Small intestine (tissue), 16 donors: ENCODE measurements at places on chromosomes 13 and 19.

DNA sequence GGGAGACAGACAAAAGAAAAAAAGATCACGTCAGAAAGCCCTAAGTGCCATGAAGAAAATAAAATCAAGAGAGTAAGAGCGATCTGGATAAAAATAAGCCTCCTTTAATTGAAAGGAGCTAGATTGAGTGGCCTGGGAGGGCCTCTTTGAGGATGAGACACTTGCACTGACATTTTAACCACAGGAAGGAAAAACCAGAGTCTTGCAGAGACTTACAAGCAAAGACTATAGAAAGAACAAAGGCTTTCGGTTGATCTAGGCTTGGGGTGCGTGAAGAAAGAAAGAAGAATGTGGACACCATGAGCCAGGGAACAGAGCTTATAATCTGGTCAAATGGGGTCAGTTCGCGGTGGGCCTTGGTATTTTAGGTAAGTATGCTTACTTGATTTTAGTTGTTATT lies 342.7 kb downstream of the COG6 start:
- DNase-seq = no peak

- peak; percentile 41 for DNase-seq
These were observed 5.7 kb downstream of the WDR62 start for GRCh38 chr19:36060430-36060829.

GRCh38 chr13:66312312-66313087 lies 917.6 kb downstream of the PCDH9 start:
- peak; percentile 16 for DNase-seq

- DNase-seq = no peak
These were observed 56.1 kb upstream of the STK24 start for GRCh38 chr13:98632961-98633360.

- DNase-seq = no peak
These were observed 66.3 kb downstream of the KDM4B start for GRCh38 chr19:5035105-5035761.

DNA sequence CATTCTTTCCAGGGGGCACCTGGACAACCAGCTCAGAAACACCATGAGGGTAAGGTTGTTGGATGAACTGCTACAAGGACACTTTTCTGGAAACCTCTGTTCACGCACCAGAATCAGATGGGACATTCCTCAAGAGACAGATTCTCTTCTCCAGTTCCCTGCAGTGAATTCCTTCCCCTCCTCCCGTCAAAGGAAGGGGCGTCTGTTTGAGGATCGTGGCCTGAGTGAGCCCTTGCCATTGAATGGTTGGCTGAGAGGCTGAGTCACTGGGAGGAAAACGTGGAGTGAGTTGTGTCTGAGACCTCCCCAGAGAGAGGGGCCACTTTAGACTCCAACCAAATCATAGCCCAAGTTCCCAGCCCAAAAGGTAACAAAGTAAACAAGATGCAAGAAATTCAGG lies 79.4 kb upstream of the ZNF507 start:
- DNase-seq = no peak

- DNase-seq = peak; percentile 93
These were observed 13.1 kb downstream of the NOP53 start for GRCh38 chr19:47758443-47758804.

GRCh38 chr13:79197933-79198332 lies 208.1 kb downstream of the RBM26 start:
- no peak for DNase-seq

DNA sequence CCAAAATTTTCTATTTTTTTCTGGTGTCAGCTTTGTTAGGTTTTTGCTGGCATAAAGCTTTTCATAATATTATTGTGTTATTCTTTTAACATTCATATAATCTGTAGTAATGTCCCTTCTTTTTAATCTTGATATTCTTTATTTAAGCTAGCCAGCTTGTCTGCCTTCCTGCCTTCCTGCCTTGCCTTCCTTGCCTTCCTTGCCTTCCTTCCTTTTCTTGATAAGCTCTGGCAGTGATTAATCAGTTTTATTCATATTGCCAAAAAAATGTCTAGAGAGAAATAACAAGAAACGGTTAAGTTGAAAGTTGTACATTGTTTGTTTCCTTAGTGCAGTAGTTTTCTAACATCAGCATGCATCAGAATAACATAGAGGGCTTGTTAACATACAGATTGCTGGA lies 257.5 kb downstream of the MAB21L1 start:
- DNase-seq = no peak

DNA sequence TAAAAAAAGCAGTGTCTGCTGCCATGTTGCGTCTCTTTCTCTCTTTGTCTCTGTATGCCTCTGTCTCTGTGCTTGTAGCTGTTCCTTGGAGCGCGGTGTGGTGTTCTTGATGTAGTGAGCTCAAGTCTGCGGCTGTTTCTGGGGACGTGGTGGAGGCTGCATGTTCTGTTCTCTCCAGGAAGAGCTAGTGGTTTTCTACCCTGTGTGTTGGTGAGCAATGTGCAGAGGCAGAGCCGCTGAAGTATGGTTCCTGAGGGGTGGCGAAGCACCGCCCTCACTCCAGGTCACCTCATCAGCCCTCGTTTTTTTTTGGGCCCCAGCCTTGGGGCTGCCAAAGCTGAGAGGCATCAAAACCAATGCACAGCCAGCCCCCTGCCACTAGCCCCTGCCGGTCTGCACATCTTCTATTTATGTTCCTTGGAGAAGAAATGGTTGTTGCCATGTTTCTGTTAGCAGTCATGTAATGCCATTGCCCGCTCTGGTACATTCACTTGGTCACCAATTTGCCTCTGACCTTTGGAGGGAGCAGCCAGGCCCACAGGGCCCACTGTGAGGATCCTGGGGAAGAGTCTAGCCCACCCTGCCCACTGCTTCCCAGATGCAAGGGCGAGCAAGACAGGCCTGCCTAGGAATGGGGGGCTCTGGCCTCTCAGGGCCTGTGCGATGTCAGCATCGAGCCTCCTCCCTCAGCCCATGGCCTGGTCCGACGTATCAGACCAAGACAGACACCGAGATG lies 7.2 kb downstream of the HNRNPL start:
- DNase-seq = peak; percentile 78

GRCh38 chr13:30396434-30397075 lies 25.7 kb upstream of the UBE2L5 start:
- peak; percentile 42 for DNase-seq

DNA sequence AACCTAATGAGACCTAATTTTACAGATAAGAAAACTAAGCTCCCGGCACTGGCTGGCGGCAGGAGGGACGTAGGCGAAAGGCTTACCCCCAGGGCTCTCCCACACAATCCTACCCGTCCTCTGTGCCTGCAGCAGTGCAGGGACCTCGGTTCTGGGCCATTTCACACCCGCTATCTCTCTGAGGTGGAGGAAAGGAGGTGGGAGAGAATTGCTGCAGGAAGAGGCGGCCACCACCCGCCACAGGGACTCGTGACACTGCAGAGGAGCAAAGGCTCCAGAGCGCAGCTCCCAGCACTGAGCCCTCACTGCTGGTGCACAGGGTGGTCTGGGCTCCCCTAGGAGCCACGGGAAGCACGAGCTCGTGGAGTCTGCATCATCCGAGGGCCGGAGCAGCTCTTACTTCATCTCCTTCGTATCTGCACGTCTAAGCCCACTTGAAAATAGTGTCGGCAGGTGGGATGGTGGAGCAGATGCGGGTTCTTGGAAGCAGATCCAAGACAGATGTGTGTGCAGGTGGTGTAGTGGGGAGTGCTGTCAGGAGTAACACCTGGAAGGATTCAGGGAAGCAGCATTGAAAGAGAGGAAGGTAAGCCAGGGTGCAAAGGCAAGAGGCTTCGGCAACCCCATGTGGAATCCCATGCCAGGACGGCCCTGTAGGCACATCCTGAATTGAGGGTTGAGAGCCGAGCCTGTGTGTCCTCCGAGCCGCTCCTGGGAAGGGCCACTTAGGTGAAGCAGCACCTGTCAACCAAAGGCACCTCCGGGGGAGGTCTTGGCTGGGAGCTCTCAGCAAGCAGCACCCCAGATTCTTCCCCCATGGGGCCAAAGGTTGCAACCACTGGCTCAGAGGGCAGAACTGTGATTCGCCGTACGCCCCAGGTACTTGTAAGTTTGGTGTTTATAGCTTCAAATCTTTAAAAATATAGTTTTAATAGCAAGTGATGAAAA lies 115.8 kb upstream of the SPACA7 start:
- DNase-seq = no peak

- DNase-seq = peak; percentile 16
These were observed 10.5 kb downstream of the ZIC2 start for GRCh38 chr13:99991828-99992775.

DNA sequence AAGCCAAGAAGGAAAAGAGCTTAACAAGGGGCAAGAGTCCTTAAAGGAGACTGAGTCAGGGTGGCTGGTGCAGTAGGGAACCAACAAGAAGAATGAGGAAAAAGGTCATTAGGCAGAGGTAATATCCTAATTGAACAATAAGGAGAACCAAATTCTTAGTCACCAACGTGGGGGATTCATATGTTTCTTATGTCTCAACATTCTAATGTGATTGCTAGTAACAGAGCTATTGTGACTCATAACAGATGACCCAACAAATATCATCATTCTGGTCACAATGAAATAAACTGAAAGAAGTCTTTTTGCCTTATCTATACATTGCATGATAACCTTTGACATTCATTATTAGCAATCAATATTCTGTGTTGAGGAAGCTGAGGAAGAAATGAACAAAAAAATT lies 101.6 kb downstream of the RAP2A start:
- no peak for DNase-seq

GRCh38 chr13:99766641-99767045 lies 204.9 kb downstream of the ZIC5 start:
- DNase-seq = no peak

- no peak for DNase-seq
These were observed 3.4 kb upstream of the PLVAP start for GRCh38 chr19:17380426-17381138.

GRCh38 chr19:40580619-40581018 lies 3.9 kb downstream of the SHKBP1 start:
- no peak for DNase-seq

DNA sequence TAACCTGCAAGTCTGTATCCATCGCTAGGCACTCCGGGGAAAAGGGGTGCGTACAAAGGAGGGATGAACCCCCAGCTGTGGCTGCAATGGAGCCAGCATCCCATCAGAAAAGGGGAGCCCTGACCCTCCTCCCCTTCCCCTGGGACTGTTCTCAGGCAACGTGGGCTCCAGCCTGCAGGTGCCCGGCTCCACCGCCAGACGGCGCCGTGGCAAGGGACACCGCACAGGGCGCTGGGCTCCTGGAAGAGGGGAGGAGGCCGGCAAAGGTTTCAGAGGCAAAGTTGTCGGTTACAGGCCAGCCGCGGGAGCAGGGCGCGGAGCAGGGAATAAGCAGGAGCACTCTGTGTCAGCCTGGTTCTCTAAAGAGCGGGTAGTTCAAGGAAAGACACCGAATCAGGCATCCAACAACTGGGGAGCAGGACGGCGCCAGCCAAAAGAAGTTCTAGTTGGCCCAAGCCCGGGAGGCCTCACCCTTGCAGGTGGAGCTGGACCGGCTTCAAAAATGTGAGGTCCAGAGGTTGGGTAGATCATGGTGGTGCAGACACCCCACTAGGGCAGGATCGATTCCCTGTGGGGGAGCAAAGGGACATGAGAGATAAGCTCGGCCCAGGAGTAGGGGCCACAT lies 53.0 kb upstream of the ATP12A start:
- peak; percentile 61 for DNase-seq

- no peak for DNase-seq
These were observed 9.5 kb downstream of the MEF2B start for GRCh38 chr19:19160461-19161035.

- DNase-seq = no peak
These were observed 857.4 kb upstream of the PRR20A start for GRCh38 chr13:56283262-56283828.

GRCh38 chr13:60642552-60642951 lies 245.5 kb downstream of the TDRD3 start:
- DNase-seq = no peak

DNA sequence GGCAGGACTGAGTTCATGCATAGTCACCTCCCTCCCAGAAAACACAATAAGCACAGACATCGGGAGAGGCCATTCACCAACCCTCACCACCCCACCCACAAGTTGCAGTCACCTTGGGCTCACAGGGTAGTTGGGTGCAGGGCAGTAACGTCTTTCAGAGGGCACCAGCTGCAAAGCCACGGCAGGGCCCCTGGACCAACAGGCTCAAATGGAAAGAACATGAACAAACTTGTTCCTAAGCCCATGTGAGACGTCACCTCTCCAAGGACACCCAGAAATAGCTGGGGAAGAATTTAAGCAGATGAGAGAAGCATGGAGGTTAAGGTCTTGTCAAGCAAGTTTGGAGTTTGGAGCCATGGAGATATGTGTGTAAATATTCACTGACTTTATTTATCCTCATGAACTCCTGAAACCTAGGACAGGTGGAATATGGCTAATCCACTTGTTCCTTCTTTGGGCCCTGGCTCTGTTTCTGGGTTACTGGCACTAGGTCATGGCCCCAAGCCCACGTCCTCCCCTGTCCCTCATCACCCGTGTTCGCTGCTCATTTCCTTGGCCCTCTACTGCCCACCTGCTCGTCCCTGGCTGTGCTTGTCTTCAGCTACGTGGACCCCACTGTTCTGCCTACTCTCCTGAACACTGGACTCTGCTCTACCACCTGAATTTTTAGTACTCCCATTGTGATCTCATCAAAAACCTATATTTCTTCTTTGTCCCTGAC lies 40.4 kb downstream of the SACS start:
- no peak for DNase-seq
